ENCODE measurements at places on chromosomes 11 and 22. TPM values are rescaled to one million over a fixed set of nuclear protein-coding genes. Genes with fewer than 3 reads are reported as not detected.

Gene SLC25A45
- 11.5 TPM for total RNA-seq

Gene P2RY6
- total RNA-seq: 1.9 TPM

Gene RAB36
- total RNA-seq: 6.5 TPM

Gene SLC22A25
- total RNA-seq: not detected

Gene OR5P2
- not detected for total RNA-seq

Gene SULT4A1
- total RNA-seq: not detected

Gene NRIP3
- 2.2 TPM for total RNA-seq

Gene ACR
- not detected for total RNA-seq

Gene OR8D4
- not detected for total RNA-seq

Gene KLHL35
- 0.72 TPM for total RNA-seq

Gene SYCE3
- total RNA-seq: not detected

Gene TIGD3
- total RNA-seq: 0.27 TPM

Gene BUD13
- 13.5 TPM for total RNA-seq

Gene DDI1
- not detected for total RNA-seq

GRCh38 chr11:128928400-128928799 lies 14.3 kb downstream of the TP53AIP1 start:
- no peak for ATAC-seq

DNA sequence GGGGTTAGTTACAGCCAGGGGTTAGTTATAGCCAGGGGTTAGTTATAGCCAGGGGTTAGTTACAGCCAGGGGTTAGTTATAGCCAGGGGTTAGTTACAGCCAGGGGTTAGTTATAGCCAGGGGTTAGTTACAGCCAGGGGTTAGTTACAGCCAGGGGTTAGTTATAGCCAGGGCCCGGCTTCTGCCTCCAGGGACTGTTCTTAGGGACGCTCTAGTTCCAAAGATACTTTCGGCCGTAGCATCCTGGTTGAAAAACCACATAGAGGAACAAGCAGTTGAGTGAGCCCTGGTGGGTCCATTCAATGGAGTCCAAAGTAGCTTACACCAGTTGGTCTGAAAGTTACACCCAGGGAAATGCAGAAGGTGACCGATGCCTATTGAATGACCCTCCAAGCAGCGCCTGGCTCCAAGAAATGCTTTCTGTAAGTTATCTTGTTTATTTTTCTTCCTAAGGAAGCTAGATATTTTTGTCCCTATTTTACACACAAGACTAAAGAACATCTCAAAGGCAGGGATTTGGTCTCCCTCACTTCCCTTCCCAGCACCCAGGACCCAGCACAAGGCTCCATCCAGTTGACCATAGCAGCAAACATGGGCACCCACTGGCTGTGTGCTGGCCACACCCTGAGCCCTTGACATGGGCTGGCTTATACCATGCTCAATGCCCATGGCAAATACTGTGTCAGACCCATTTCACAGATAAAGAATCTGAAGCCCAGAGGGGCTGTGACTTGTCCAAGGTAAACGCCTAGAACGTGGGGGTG lies 49.7 kb upstream of the SHISAL1 start:
- ATAC-seq: no peak

DNA sequence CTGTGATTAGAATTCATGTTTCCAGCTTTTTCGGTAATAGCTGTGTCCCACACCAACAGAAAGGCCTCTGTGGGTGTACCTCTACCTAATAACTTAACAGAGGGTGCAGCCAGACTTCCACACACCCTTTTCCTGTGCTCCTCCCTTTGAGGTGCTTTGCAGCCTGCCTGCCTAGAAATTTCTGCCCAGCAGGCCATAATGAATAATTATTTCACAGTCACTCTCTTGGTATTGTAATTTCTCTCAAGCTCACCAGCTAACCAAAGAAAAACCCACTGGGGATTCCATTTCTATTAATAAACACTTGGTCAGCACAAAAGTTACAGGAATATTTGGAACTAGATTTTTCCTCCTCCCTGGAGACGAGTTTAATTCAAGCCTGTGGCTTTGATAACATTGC lies 13.3 kb downstream of the WT1 start:
- ATAC-seq: no peak

GRCh38 chr22:20279662-20280134 lies 11.6 kb upstream of the RTN4R start:
- no peak for ATAC-seq

- no peak for ATAC-seq
Observed at GRCh38 chr22:37259540-37260029, 15.5 kb upstream of the RAC2 start.

DNA sequence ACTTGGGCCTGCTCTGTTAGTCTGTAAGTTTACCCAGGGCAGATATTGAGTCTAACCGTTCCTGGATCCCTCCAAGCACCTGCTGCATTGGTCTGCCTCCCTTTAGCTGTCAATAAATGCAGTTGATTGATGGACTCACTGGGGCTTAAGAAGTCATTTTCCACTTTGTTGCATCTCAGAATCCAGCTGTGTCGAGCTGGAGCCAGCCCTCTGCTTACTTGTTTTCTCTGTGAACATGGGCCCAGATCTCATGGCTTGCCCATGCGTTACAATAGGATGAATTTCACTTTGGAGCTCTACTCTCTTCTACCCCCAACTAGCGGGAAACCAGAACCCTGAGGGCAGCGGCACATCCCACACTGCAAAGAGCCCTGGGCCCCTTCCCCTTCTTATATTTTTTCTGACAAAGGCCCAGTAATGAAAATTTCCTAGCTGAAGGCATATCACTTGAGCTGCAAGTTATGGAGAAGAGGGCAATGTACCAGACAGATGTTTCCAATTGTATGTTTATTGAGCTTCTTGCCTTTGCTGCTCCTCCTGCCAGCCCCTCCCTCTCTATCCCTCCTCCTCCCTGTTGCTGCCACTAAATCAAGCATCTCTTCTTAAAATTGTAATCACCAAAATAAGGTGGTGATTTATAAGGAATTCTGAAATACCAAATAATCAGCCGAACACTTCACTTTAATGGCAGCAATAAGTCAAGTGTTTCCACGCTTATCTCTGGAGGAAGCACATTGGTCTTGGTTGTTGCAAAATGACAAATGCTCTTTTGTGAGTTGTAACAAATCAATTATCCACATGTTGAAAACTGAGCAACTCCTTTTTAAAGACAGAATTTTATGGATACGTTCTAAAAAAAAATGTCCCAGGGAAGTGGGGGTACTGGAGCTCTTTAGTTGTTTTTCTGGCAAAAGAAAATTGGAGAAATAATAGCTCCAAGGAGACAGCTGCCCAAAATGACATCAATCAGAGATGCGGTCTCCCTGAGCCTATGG lies 212.3 kb upstream of the ZBED5 start:
- no peak for ATAC-seq

DNA sequence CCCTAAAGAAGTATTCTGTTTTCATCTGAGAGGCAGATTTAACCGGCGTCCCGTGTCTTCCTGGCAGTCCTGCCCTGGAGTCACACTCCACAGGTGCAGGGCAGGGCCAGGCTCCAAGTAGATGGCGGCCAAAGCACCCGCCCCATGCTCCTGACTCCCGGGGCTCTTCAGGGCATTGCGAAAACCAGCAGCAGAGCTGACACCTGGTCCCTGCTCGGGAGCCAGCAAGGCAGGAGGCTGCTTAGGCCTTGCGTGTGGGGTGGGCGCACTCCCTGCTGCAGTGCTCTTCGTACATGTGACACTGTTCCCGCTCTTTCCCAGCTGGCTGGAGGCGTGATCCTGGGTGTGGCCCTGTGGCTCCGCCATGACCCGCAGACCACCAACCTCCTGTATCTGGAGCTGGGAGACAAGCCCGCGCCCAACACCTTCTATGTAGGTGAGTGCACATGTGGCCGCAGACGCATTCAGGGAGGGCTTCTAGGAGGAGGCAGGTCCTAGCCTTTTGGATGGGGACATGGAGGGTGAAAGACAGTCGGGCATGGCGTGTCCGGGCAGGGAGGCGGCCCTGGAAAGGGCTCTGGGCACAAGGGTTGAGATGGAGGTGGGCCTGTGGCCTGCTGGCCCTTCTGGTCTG lies 10.3 kb upstream of the TSSC4 start:
- ATAC-seq: peak; percentile 31

- no peak for ATAC-seq
Observed at GRCh38 chr11:33329705-33330329, 72.6 kb downstream of the HIPK3 start.

- no peak for ATAC-seq
Observed at GRCh38 chr11:128411812-128412211, 175.5 kb downstream of the ETS1 start.

DNA sequence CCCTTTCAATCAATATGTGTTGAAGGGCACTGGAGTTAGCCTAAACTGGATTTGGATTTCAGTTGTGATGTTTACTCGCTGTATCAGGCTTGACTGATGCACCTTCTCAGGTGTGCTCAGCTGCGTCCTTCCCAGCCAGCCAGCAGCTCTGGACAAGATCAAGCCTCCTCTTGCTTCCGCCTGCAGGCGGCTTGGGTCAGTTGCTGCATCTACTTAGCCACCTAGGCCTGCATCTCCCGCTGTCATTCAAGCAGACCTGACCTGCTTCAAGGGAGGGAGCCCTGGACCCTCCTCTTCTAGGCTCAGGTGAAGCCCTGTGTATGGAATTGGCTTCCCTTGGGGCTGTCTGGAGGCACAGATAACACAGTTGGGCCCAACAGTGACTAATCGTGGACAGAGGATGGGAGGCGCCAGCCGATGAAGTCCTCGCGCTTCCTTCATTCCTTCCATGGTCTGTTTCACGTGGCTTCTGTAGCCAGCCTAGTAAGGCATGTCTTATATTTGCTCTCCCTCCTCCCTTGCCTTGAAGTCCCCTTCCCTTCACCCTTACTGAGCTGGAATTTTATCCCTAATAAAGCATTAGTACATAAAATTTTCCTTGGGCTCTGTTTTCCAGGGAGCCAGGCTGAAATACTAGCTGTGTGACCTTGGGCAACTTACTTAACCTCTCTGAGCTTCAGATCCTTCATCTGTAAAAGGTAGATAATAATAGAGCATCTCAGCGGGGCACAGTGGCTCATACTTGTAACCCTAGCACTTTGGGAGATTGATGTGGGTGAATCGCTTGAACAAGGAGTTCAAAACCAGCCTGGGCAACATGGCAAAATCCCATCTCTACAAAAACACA lies 2.1 kb upstream of the LHFPL7 start:
- no peak for ATAC-seq

GRCh38 chr22:45504373-45505341 lies 2.0 kb downstream of the FBLN1 start:
- ATAC-seq: no peak

- ATAC-seq: no peak
Observed at GRCh38 chr11:61162092-61162941, 1.1 kb upstream of the VPS37C start.

DNA sequence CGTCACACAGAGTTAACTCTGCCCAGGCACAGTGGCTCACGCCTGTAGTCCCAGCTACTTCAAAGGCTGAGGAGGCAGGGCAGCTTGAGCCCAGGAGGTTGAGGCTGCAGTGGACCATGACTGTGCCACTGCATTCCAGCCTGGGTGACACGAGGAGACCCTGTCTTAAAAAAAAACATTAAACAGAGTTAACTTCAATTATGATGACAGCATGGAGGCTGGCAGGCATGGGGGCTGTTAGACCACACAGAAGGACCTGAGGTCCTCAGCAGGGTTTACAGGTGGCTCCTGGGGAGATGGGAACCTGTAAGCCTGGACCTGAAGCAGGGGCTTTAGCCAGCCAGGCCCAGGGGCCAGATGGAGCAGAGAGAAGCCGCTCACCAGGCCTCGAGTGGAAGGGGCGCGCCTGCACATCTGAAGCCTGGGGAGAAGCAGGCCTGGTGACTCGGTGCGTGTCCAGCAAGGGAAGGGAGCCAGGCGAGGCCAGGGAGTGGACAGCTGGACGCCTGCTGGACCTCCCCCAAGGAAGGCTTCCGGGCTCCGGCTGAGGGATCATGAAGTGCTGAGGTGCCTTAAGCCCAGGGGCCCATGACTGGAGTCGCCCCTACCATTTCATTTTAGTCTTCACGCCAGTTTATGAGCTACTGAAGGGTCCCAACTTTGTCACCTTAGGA lies 25.3 kb downstream of the RPUSD4 start:
- peak; percentile 42 for ATAC-seq

DNA sequence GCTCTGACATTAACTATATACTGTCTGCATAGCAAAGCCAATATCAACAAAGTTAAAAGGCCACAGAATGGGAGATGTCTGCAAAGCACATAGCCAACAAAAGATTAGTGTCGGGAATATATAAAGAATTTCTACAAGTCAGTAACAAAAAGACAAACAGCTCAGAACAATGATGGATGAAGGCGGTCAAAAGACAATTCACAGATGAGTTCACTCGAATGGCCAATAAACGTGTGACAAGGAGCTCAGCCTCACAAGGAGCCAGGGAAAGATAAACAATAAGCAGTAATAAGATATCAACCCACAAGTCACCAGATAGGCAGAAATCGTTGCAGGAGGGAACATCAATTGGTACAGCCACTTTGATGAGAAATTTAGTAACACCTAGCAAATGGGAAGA lies 106.0 kb upstream of the ISX start:
- ATAC-seq: no peak

GRCh38 chr22:17348464-17349103 lies 20.7 kb upstream of the CECR2 start:
- ATAC-seq: no peak

- peak; percentile 37 for ATAC-seq
Observed at GRCh38 chr11:47378010-47378835, at the start of gene SPI1. TSS of gene SPI1 (minus strand) at chr11:47378547. CDS start at chr11:47378353, 194 bp downstream.

DNA sequence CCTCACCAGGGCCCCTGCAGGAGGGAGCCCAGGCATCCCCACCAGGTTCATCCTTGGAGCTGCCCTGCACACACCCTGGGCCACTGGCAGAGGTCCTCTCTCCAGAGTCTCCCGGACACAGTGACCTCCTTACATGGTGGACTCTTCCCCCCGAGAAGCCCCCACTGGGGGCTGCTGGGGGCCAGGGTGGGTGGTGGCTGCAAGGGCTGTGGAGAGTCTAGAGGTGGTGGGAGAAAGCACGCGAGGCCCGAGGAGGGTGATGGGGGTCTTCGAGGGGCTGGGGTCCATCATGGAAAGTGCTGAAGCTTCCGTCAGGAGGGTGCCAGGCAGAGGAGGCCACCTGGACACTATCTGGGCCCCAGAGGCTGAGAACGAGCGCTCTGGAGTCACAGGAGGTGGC lies 17.6 kb downstream of the PGA5 start:
- no peak for ATAC-seq

GRCh38 chr11:69213316-69213715 lies 57.6 kb downstream of the SMIM38 start:
- no peak for ATAC-seq

DNA sequence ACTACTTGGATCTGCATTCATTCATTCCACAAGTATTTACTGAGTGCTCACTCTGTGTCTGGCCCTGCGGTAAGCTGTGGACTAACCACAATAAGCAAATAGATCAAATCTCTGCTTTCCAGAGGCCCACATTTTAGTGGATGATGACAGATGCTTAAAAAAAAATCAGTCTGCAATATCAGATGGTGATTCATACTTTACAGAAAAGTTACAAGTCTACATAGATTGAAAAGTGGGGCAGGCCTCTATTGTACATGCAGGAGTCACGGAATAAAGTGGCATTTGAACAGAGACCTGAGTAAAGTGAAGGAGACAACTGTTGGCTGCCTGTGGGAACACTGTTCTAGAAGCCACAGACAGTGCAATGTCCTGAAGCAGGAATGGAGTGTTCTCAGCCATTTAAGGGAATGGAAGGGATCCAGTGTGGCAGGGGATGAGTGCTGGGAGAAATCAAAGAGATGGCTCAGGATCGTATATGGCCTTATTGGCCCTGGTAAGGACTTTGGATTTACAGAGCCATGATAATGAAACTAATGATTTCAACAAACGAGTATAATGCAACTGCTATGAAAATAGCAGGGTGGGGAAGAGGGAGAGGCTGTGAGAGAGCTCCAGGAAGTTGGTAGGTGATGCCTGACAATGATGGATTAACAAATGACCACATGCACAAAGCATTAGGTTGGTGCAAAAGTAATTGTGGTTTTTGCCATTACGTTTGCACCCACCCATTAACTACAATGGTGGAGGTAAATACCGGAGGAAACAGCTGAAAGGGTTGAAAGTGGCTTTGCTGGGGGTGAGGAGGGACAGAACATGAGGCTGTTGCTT lies 31.1 kb downstream of the TMEM45B start:
- ATAC-seq: no peak
